ENCODE measurements at places on chromosomes 12 and 14.

GRCh38 chr12:32390572-32391219 is 8.7 kb upstream of the FGD4 start:
- H3K27me3 ChIP-seq, result peaks cover 4% of the 10 kb centered on the region
- DNase-seq, result no peak
- H3K27ac ChIP-seq, result no peak overlapping the region
- no peaks in the 10 kb centered on the region for H3K4me1 ChIP-seq
- H3K4me3 ChIP-seq, result peak overlapping the region; percentile 6
- no peaks in the 10 kb centered on the region for H3K36me3 ChIP-seq

DNA sequence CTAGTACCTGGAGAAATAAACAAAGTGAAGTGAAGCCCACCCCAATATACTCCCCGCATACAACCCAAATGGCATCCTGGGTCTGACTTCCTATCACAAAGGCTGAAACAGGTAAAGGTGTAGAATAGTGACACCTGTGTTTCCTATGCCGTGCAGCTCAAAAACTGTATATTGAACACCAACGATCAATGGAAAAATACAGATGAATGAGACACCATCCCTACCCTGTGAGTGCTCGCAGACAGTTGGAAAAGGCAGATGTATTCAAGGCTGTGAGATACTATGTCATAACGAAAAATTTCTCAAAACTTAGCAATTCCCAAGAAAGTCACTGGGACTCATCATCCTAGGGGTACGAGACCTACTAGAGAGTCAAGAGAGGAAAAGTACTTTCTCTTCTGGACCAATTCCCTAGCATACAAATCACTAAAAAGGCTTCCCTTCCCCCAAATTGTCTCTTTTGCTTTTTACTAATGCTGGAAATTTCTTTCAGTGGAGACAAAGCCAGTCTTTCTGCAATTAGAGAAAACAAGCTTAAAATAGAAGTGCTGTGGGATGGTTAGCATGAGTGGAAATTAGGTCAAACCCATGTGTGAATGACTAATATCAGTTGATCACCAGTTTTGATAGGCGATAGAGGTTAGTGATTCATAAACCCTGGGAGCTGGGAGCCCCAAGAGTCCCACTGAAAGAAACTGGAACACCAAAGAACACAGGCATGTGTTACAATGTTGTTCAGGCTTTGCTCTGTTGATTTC is 249.7 kb downstream of the SPTSSA start:
- no peaks in the 10 kb centered on the region for H3K27me3 ChIP-seq
- no peak overlapping the region for H3K27ac ChIP-seq
- no peak for DNase-seq

DNA sequence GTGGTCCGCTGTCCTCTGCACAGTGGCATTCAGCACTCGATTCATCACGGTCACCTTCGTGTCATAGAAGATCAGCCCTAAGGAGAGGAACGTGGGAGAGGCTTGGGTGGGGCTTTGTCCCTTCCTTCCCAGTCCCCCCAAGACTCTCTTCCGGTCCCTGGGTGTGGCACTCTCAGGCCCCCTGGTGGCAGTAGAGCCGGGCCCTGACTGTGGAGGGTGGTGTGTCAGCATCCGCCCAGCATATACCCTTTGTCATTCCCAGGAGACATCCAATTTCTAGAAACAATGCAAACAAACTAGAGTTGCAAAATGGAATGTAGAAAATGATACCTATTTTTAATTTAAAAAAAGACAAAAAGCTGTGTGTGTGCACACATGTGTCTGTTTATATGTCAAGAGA is 45.0 kb downstream of the TRAFD1 start:
- no peaks in the 10 kb centered on the region for H3K27me3 ChIP-seq
- no peak for DNase-seq
- H3K27ac ChIP-seq, result no peak overlapping the region
- no peaks in the 10 kb centered on the region for H3K4me1 ChIP-seq
- H3K4me3 ChIP-seq, result no peak overlapping the region
- H3K36me3 ChIP-seq, result peaks cover 31% of the 10 kb centered on the region

DNA sequence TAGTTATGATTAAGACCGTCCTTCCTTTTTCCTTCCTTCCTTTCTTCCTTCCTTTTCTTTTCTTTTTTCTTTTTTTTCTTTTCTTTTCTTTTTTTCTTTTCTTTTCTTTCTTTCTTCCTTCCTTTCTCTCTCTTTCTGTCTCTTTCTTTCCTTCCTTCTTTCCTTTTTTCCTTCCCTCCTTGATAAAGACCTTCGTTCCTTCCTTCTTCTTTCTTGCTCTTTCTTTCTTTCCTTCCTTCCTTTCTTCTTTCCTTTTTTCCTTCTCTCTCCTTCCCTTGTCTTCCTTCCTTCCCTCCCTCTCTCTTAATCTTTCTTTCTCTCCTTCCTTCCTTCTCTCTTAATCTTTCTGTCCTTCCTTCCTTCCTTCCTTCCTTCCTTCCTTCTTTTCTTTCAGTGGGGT is 130.9 kb downstream of the PAPOLA start:
- no peak overlapping the region for H3K27ac ChIP-seq
- no peak overlapping the region for H3K4me3 ChIP-seq
- no peaks in the 10 kb centered on the region for H3K4me1 ChIP-seq
- no peaks in the 10 kb centered on the region for H3K36me3 ChIP-seq
- DNase-seq, result no peak

GRCh38 chr12:57732726-57733593 is 5.6 kb downstream of the AGAP2 start:
- peaks cover 62% of the 10 kb centered on the region for H3K36me3 ChIP-seq
- H3K4me3 ChIP-seq, result no peak overlapping the region
- no peak for DNase-seq
- H3K4me1 ChIP-seq, result no peaks in the 10 kb centered on the region
- no peak overlapping the region for H3K27ac ChIP-seq

DNA sequence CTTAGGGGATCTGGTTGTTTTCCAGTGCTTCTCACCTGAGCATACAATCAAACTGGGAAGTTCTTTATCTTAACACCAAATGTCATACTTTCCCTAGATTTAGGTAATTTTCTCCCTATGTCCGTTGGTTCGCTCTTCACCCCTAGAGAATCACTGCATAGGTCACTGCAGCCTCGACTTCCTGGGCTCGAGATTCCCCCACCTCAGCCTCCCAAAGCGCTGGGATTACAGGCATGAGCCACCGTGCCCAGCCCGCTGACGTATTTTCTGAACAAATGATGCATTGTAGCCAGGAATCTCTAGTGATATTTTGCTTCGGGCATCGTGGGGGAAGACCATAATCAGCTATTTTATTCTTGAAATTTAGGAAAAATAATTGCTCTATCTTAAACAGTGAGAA is 1.1 kb upstream of the RPL41 start:
- peak overlapping the region; percentile 61 for H3K4me3 ChIP-seq
- H3K27ac ChIP-seq, result no peak overlapping the region
- no peaks in the 10 kb centered on the region for H3K27me3 ChIP-seq
- DNase-seq, result no peak
- H3K36me3 ChIP-seq, result peaks cover 39% of the 10 kb centered on the region

- H3K27me3 ChIP-seq, result no peaks in the 10 kb centered on the region
- DNase-seq, result no peak
- H3K36me3 ChIP-seq, result no peaks in the 10 kb centered on the region
- H3K4me3 ChIP-seq, result no peak overlapping the region
Measured at GRCh38 chr14:95941897-95942296, 65.3 kb downstream of the TUNAR start.

DNA sequence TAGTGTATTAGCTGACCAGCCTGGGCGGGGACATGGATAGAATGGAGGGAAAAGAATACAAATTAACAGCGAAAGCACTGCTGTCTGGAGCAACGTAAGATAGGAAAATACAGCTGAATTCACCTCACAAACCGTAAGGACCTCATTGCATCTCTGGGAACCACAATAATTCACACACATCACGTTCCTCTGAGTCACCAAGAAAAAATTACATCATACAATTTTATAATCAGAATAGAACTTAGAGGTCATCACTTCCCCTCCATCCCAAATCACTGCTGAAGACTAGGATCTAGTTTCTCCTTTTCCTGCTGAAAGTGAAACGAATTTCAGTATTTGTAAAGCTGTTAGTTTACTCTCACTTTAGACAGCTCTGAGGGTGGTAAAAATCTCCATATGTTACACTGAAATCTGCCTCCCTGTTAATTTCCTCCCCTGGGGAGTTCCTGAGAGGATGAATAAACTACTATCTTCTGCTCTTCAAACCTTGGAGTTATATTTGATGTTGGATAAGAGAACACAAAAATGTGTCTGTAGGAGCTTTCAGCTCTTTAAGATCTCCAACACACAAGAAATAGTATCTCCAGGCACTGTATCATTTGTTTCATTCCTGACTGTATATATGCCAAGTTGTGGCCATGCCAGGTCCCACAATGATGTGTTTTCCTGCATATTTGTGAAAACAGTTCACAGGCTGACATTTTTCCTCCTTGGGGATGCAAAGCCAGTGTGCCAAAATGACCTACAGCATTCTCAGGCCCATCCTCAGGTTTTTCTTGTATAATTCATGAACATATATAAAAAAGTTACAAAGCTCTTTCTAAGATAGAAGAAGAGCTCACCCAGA is 63.8 kb upstream of the SSTR1 start:
- H3K36me3 ChIP-seq, result no peaks in the 10 kb centered on the region
- no peak overlapping the region for H3K27ac ChIP-seq
- no peaks in the 10 kb centered on the region for H3K27me3 ChIP-seq
- no peaks in the 10 kb centered on the region for H3K4me1 ChIP-seq
- H3K4me3 ChIP-seq, result no peak overlapping the region

DNA sequence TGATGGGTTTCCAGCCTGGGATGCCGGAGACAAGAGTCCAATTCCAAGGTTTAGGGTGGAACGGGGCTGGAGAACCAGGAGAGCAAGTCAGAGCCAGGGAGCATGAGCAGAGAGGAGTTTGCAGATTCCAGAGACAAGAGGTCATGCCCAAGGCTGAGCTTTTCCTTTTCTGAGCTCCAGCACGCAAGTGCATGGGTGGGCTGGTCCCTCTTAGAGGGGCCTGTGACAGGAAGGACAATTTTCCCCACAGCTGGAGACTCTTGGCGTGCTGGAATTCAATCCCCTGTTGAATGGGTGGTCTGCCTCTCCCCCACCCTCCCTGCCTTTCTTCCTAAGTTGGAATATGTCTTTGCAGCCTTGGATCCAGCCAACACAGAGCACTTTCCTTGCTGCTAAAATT is 431.9 kb downstream of the BCL11B start:
- no peak for DNase-seq
- H3K36me3 ChIP-seq, result no peaks in the 10 kb centered on the region
- H3K27me3 ChIP-seq, result no peaks in the 10 kb centered on the region
- no peak overlapping the region for H3K4me3 ChIP-seq
- no peak overlapping the region for H3K27ac ChIP-seq

DNA sequence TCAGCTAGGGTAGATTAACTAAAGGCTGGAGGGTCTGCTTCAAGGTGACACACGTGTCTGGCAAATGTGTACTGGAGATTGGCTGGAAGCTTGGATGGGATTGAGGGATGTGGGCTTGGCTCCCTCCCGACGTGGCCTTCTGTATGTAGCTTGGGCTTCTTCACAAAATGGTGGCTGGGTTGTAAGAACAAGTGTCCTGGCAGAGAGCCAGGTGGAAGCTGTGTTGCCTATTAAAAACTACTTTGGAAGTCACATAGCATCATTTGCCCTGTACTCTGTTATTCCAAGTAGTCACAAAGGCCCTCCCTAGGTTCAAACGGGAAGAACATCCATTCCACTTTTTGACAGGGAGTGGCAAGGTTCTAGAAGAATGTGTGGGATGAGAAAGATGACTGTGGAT is 174.1 kb upstream of the PRICKLE1 start:
- no peaks in the 10 kb centered on the region for H3K36me3 ChIP-seq
- H3K27me3 ChIP-seq, result no peaks in the 10 kb centered on the region
- H3K4me1 ChIP-seq, result no peaks in the 10 kb centered on the region
- no peak overlapping the region for H3K4me3 ChIP-seq

DNA sequence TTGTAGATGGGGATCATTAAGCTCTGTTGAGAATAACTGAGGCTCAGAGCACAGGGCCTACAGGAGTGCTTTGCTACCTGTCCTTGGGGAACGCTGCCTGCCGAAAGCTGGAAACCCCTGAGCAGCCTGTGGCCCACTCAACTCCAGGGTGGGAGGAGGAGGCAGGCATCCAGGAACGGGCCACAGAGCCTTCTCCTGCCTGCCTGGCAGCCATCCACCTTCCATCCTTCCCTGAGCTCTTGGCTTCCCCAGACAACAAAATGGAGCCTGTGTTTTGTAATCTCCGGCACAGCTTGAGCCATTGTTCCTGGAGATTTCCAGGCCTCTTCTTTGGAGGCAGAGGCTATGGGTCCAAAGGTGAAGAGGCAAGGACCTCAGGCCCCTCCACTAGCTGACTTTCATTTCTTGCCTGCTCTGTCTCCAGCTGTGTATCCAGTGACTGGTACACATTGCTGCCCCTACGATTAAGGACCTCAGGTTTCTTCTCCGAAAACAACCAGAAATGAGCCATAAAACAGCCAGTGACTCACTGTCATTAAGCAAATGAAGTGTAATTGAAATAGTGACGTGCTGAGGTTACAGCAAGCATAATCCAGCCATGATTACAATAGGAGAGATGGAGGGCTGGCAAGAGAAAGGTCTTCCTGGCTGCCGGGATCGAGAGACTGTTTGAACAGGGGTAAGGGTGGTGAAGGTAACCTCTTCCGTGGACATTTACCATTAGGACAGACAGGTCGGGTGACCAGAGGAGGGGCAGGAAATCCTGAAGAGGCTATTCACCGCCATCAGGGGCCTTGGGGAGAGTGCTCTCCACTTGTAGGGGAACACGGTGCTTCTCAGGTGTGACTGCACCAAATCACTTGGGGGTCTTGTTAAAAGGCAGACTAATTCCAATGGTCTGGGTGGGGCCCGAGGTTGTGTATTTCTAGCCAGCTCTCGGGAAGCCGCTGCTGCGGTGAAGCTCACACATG is 56.3 kb upstream of the KCNA5 start:
- no peak overlapping the region for H3K27ac ChIP-seq
- no peaks in the 10 kb centered on the region for H3K4me1 ChIP-seq
- DNase-seq, result no peak
- H3K4me3 ChIP-seq, result no peak overlapping the region
- H3K27me3 ChIP-seq, result no peaks in the 10 kb centered on the region

DNA sequence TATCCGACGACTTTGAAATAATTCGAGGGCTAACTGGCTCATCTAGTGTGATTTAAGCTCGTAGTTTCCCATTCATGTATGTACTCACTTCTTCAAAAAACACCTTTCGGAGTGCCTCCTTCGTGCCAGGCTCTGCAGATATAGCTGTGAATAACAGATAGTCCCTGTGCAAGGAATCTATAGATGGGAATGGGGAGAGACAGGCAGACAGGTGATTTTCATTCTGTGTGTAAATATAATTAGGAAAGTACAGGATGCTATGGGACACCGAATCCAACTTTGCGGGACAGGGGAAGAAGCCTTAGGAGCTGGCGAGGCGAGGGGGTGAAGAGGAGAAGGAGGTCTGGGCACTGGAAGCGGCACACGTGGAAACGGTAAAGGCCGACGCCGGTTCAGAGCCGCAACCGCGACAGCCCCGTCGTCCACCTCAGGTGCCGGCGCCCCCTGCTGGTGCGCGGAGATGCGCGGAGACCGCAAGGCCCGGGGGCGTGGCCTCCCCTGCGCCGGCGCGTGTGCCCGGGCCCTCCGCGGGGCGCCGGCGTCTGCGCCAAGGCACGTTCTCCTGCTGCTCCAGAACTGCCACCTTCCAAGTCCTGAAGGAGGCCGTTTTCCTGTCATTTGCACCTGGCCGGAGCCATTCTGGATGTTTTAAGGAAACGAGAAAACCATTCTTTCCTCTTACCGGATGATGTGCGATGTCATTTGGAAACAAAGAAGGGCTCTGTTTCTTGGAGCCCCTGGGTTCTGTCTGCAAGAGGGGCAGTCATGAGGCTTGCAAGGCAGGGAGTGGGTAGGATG is 18.0 kb upstream of the CACNA1C start:
- peaks cover 48% of the 10 kb centered on the region for H3K27me3 ChIP-seq
- no peaks in the 10 kb centered on the region for H3K4me1 ChIP-seq
- peak overlapping the region; percentile 27 for H3K4me3 ChIP-seq
- no peaks in the 10 kb centered on the region for H3K36me3 ChIP-seq
- no peak overlapping the region for H3K27ac ChIP-seq
